Left colon (tissue), 2 donors: ENCODE measurements at places on chromosomes 11 and 22.

DNA sequence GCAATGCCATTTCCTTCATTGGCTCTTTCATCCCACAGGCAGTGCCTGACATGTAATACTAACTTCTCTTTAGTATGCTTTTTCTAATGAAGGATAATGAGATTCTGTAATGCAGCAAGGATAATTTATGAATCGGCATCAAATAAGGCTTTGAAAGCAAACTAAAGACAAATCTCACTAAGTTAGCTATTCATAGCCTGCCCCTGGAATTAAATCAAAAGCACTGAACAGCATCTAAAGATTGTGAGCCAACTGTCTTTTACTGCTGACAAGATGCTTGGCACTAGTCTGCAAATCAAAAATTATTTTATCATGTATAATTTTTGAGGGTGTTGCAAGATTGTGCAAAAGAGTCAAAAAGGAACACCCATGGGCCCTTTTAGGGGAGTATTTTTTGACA lies 265.0 kb downstream of the CASP12 start:
- no peak for DNase-seq

DNA sequence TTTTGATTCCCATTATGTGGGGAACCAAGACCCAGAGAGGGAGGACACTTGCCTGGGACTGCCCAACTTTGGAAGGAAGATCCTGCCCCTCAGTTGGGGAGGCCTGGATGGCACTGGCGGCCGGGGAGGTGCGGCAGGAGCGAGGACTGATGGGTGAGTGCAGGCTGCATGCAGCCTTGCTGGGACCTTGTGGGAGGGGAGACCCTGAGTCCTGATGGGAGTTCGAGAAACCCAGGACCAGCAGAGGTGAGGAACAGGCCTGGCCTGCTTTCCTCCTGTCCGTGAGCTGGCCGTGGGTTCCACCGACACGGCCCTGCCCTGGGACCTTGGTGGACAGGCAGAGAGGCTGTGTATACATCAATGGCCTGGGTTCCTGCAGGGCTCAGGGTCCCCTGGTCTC lies 19.3 kb upstream of the SMIM38 start:
- DNase-seq, result no peak

DNA sequence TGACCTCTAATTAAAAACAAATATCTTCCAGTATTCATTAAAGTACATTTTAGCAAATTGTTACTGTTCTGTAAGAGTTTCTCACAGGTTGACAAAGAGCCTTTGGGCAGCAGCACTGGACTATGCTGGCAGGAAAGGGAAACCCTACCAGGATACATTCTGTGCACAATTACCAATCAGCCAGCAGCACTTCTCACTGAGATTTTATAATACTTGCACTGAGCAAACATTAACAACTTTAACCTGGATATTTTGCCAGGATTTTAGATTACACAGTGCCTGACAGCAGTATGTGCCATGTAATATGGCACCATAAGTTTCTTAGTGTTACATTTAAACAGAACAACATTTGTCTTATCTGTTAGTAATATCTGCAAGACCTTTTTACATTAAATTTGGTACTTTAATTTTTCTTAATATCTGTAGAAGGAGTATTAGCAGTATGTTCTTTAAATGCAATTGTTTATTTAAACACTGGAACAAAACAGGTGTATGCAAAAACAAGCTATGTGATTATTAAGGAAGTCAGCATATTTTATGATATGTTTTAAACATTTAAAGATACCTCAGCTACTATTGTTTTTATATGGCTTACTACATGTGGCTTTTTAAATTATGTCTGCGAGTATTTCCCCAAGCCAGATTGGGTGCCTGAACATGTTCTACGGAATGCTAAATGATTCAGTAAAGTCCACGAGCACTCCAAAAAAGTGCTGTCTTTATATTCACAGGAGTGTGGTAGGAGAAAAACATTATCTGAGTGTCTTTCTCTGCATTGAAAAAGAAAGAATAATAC lies 699.0 kb upstream of the LUZP2 start:
- peak; percentile 40 for DNase-seq

DNA sequence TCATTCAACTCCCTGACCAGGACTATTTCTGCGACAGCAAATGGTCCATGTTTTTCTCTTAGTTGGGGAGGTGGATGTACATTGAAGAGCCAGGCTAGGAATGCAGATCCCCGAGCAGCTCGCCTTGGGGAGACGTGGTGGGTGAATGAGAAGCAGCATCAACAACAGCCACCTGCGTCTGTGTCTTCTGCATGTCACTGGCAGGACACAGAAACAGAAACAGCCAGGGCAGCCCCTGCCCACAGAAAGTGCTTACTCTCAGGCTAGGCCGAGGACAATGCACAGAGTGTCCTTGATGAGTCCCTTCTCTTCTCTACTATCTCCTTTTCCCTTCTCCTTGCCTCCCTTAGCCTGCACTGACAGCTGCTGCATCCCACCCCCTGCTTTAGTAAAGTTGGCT lies 541.9 kb upstream of the CADM1 start:
- DNase-seq, result no peak

GRCh38 chr22:44549701-44550100 lies 51.7 kb upstream of the RTL6 start:
- DNase-seq, result no peak

DNA sequence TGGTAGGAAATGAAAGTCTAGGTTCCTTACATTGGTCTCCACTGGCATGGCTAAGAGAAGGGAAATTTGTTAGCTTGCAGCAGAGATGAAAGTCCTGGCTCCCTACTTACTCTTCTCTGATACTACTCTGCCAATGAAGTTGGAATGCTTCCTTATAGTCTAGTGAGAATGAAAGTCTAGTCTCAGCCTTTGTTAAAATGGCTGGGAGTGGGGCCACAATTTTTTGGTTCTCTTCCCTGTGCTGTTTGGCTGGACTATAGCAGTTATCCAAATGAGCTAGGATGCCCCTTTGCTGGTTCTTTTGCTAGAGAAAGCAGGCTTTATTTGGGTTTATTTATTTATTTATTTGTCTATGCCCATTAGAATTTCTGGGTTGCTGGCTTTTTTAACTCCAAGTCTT lies 414.3 kb downstream of the AASDHPPT start:
- DNase-seq, result no peak

- no peak for DNase-seq
Measured at GRCh38 chr22:40510631-40511364, 125.7 kb downstream of the MRTFA start.

- no peak for DNase-seq
Measured at GRCh38 chr11:119396835-119397234, 15.3 kb upstream of the USP2 start.

GRCh38 chr22:35631597-35631996 lies 14.5 kb upstream of the MB start:
- DNase-seq, result no peak
